ENCODE measurements at places on chromosomes 4 and X.

DNA sequence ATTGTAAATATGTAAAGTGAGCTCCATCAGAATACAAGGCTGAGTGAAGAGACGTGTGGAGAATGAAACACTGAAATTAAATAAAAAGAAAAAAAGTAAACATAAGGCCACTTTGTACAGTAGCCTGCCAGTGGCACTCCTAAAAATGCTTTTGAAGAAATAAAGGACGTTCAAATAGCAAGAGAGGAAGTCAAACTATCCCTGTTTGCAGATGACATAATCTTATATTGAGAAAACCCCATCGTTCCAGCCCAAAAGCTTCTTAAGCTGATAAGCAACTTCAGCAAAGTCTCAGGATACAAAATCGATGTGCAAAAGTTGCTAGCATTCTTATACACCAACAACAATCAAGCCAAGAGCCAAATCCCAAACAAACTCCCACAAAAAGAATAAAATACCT is 24.2 kb downstream of the RASSF6 start:
- DNase-seq = no peak

DNA sequence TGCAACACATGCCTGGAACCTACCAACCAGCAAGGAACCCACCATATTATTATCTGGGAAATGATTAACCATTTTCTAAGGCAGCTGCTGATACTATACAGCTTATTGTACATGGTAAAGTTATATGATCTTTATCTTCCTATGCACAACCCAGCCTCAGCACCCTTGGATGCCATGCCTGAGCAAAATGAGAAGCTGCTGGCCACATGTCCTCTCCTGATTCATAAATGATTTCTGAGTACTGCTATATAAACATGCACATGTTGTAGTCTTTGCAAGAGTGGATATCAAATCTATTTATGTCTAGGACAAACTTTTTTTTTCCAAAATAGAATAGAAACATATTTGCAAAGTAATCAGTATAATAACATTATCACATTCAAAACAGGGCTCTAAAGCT is 1043.6 kb downstream of the CCSER1 start:
- no peak for DNase-seq

DNA sequence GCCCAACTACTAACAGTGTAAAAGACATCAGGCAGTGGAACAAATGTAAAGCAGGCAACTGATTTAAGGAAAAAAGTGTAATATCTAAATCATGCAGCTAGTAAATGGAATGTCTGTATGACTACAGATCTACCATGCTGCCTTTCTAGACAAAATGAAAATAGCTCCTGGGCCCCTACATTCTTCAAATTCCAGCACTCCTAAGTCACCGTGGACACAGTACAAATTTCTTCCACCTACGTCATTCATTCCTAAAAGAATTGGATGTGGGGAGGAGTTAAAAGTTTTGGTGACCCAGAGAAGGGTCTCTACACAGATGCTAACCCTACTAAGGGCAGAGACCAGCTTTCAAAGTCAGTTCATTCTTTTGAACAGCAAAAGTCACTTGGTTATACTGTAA is 137.2 kb upstream of the ARHGEF9 start:
- DNase-seq = peak; percentile 28

DNA sequence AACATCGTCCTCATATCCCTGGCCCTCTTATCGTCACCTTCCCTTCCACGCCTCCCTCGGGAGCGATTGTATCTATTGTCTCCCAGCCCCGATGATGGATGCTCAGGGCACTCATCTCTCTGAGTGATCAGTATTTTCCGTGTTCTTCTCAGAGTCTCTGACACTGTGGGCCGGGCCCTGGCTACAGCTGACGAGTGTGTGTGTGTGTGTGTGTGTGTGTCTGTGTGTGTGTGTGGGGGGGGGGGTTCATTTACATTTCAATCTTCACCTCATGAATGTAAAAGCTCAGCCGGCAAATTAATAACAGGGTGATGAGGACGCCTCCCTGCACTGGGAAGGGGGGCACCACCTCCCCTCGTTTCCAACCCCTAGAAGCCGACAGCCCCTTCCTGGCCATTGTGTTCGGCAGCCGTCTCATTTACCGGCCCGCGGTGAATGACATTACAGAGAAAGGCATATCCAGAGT is 159.5 kb downstream of the SHOX start:
- DNase-seq = no peak

GRCh38 chrX:64394059-64394873 is 986 bp downstream of the MTMR8 start:
- DNase-seq = no peak

- no peak for DNase-seq
These were observed 231.2 kb upstream of the SLC7A11 start for GRCh38 chr4:138473339-138473738.

DNA sequence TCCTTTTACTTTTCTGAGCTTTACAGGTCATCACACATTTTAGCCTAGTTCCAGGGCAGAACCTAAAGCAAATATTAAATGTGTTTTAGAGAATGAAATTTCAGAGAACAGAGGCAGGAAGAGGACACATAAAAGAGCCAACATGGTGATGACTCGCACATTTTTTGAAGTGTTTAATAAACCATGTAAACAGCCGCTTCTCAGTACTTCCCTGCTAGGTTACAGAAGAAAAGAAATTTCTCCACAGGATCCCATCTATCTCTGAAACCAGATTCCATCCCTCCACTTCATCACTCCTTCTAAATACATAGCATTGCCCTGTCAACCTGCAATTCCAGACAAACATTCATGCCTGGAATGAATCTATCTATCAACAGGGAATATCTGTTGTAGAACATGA is 949.5 kb upstream of the PCDH7 start:
- DNase-seq = no peak

DNA sequence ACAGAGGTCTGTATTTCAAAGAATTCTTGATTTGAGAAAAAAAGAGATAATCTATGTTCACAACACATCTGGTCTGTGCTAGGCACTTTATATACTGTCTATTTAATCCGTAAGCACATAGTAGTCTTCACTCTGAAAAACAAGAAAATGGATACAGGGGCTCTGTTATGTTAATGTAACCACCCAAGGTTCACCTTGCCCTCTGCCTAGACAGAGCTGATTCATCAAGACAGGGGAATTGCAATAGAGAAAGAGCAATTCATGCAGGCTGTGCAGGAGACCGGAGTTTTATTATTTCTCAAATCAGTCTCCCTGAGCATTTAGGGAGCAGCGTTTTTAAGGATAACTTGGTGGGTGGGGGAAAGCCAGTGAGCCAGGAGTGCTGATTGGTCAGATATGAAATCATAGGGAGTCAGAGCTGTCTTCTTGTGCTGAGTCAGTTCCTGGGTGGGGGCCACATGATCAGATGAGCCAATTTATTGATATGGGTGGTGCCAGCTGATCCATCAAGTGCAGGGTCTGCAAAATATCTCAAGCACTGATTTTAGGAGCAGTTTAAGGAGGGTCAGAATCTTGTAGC is 92.9 kb upstream of the TNIP3 start:
- DNase-seq = no peak

DNA sequence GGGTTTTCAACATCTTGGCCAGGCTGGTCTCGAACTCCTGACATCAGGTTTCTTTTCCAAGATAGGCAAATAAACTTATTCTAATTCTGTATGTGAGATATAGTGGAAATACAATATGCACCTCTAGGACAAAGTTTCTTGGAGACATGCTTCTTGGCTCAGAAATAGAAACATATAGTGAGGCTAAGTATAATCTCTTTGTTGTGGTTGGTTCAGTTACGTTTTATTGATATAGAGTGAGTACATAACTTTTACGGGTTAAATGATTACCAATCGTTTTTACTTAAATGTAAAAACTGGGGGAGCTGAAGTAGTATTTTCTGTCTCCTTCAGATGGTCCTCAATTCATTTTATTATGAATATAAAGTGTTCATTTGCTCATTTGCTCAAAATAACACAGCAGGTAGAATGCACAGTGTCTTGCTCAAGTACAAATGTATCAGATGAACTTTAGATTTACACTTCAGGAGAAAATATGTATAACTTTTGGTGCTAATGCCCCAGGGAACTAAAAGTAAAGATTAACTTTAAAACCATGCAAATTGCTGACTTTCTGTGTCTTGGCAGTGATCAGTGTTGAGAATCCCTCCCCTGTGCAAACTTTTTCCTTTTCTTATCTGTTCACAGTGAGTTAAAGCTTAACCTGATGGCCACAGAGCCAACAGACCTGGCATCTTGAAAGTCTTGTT is 77.6 kb downstream of the AFF1 start:
- DNase-seq = peak; percentile 42

- no peak for DNase-seq
These were observed 19.6 kb downstream of the PGAM4 start for GRCh38 chrX:77949840-77950239.

DNA sequence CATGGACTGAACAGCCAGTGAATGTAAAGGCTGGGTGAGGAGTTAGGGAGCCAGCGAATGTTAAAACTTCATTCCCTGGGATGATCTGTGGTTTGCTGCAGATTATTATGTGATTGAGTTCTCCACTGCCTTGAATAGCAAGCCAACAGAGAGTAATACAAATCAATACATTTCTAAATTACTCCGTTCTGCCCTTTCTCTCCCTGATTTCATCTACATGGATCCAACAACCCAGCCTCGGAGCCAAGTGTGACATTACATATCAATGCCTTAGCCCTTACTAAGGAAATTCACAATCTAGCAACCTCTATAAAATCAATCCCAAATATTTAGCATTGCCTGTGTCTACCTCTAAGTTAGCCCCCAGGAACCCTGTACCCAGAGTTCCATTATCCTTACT is 11.0 kb downstream of the HSD17B13 start:
- no peak for DNase-seq

DNA sequence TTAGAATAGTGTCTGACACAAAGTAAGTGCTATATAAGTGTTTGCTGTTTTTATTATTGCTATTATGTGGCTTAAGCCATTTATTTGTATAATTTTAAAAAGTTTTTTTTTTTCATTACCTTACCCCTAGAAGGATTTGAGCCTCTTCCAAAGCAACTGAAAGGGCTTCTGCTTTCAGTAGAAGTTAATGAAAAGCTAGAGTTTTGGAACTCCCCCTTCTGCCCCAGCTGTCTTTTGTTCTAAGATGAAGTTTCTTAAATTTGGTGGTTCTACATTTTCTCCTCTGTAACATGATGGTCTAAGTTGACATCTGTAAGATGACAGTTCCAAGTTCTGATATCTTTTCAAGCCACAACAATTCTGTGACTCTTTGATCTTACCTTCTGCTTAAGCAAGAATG is 30.3 kb downstream of the FHIP1A start:
- no peak for DNase-seq

DNA sequence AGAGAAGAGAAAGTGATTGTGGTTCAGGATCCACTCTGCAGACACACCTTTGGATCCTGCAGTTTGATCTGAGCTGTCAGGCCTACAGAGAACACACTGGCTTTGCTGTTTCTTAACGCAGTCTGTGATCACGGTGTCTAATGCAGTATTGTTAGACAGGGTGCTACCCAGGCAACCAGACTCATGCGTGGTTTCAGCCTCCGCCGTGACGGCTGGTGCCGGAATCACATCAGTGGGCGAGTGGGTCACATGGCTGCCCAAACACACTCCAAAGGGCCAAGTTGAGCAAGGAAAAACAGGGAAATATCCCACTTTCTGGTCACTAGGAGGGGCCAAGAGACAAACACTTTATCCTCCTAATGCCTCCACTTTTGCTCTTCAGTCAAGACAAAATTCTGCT is 27.5 kb downstream of the CCDC149 start:
- no peak for DNase-seq

- no peak for DNase-seq
These were observed 132.8 kb downstream of the KCNIP4 start for GRCh38 chr4:21815651-21816377.

GRCh38 chr4:122259849-122260248 is 107.7 kb downstream of the BLTP1 start:
- no peak for DNase-seq

DNA sequence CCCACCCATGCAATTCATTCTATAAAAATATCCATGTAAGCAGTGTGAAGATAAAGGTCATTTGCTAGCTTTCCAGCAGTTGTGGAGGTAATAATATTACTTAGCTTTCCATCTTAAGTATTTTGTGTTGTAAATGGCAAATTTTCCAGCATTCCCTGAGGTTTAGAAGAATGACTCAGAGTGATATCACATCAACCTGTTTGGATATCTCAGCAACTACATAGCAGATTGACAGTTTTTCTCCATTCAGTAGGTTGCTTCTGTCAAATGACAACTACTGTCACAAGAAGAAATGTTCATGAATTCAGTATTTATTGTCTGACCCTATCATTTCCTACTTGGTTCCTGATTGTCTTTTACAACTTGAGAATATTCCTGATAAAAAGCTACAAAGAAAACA is 434.9 kb upstream of the GALNTL6 start:
- no peak for DNase-seq

DNA sequence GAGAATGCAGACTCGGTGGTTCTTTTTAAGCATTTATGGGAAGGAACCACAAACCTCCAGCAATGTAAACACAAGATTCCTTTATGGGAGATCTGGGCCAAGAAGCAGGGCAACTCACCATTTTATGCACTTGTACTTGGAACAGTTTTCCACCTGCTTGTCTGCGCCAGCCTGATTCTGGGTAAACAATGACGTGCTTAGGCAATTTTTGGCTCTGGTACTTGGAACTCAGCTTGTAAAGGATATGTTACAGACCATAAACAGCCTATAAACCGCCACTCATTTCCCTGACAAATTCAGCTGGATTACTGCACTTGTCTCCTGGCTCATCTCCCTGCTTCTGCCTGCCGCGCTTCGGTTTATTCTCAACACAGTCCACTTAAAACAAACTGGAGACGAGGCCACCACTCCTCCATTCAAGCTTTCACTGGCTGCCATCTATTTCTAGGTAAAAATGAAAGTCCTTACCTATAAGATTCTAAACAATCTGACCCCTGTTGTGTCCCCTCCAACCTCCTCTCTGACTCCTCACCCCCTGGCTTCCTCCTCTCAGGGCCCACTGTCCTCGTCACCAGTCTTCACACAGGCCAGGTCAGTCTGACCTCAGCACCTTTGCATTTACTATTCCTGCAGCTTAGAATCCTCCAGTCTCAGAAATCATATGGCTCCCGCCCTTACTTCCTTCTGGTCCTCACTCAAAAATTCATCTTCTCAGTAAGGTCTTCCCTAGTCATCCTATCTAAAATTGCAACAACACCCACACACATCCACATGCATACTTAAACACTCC is 205.9 kb upstream of the GALNT7 start:
- peak; percentile 90 for DNase-seq

- no peak for DNase-seq
These were observed 408.7 kb upstream of the PITX2 start for GRCh38 chr4:111031596-111031995.

DNA sequence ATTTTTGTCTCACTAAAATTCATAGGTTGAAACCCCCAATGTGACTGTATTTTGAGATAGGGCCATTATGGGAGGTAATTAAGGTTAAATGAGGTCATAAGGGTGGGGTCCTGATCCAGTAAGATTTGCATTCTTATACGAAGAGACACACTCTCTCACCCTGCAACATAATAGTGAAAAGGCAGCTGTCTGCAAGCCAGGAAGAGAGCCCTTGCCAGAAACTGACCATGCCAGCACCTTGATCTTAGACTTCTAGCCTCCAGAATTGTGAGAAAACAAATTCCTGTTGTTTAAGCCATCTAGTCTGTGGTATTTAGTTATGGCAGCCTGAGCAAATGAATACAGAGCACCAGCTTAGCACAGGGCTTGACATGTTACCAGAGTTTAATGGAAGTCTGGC is 17.5 kb upstream of the IGSF1 start:
- no peak for DNase-seq
